Activated T-helper 1 cell treated with anti-CD3 and anti-CD28 coated beads, Interleukin-12 subunit alpha, Interleukin-12 subunit beta, Interleukin-2, Interleukin-4 antibody, amounts not matched to agents 30 ng/mL and 10 ng/mL and 1 ng/mL, durations not matched to agents 14 hours and 24 hours and 36 hours (primary cell): ENCODE measurements at places on chromosomes 7 and 10. TPM values are rescaled to one million over a fixed set of nuclear protein-coding genes. Genes with fewer than 3 reads are reported as not detected.

ZNRF2 gene
- 8.4 and 9.3 TPM in 2 replicates for total RNA-seq

GIMAP8 gene
- 9.2 and 9.4 TPM in 2 replicates for total RNA-seq

DNA sequence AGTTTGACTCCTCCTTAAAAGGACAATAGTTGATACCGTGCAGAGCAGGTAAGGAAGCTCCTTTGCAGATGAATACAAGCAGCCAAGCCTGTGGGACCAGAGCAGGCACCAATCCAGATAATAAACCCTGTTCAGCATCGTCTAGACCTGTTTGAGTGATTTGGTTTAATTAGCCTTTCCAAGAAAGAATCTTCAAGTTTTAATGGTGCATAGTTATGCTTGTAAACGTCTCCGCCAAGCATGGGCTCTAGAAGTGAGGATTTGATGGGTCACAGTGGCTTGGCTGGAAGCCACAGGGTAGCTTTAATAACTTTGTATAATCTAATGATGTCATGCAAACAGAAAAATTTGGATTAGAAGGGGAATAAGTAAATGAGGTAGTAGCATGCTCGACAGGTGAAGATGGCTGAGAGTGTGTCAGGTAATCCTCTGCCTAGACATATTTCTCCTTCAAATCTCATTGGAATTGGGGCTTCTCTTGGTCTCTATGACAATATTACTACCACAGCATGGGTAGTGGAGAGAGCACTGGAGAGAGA, 188.4 kb downstream of the DYNC1I1 start:
- DNase-seq = no peak

DNA sequence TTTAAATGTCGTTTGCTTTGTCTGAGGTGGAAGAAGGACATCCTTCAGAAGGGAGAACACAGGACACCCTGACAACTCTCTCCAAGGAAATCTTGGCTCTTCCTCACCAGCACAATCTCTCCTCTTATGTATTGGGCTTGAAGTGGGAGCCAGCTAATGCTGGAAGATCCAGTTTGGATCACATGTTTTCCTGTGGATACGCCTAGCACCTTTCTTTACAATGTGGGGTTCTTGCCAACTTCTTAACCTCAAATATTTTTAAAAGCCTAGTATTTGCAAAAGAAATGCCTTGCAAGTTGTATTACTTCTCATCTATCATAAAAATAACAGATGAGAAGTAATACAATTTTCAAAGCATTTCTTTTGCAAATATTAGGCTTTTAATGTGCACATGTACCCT, 76.4 kb downstream of the FRMD4A start:
- DNase-seq = no peak

DNA sequence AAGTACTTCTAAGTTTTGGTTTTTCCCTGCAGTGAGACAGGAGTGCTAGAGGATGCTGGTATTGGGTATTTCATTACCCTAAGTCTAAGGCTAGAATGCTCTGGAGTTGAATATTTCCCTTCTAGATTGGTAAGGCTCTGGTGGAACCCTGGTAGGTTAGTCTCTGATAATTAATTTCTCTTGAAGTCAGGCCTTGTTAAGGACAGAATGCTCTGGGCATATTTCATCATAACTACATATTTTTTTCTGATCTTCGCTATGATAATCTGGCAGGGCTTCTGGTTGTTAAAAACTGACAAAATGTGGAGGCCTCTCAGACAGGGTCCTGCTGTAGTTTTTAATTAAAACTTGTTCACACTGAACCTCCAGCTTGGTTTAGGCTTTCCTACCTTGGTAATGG, 83.8 kb downstream of the CDK13 start:
- DNase-seq = no peak
